ENCODE measurements at places on chromosomes 4 and X.

DNA sequence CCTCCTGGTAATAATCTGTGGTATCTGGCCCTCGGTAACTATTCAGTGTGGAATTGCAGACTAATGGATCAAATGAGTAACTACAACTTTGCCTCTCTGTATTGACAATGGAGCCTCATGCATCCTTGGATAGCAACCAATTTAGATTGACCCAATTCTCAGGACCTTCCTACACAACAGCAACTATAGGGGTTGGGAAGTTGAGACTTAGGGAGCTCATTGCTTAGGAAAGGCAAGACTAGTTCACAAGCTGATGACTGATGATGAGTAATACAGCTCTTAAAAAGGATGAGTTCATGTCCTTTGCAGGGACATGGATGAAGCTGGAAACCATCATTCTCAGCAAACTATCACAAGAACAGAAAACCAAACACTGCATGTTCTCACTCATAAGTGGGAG lies 47.5 kb upstream of the KLHL13 start:
- no peak for DNase-seq

DNA sequence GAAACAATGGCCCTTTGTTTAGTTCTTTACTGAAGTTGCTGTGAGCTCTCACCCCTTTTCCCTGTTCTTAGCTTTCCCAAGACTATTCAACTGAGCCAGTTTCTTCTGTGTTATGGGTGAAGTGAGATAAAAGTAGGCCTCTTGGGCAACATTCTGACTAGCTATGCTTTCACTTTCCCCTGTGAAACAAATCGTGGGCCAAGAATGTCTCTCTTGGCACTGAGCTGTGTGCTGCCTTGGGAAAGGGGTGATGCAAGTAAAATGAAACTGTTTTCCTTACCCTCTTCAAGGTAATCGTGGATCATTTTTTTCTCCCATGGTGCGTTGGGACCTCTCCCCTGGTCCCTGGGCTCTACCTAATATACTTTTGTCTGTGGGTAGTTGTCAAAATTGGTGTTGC lies 653.9 kb upstream of the MAGEB2 start:
- no peak for DNase-seq

DNA sequence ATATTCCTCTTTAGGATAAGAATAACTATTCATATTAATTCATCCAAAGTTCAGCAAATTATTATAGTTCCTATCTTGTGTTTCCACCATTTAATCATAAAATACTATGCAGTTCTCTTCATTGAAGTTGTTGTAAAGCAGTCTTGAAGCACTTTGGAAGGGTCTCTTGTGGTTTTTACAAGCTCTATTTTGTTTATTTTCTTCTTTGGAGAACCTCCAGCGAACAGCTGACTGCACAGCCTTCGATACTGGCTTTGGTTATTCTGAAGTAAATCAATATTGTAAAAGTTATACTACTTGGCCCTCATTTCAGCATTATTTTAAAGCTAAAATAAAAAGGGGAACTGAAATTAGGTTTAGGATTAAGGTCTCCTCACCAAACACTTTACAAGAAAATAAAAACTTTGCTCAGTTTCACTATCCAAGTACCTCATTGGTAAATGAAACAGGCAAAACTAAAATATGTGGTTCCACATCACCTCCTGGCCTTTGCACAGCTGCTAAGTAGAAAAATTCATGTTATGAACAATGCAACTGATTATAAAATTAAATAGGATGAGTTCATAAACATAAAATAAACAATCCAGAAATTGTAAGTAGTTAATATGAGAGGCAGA lies 1629.2 kb upstream of the ADGRL3 start:
- no peak for DNase-seq

DNA sequence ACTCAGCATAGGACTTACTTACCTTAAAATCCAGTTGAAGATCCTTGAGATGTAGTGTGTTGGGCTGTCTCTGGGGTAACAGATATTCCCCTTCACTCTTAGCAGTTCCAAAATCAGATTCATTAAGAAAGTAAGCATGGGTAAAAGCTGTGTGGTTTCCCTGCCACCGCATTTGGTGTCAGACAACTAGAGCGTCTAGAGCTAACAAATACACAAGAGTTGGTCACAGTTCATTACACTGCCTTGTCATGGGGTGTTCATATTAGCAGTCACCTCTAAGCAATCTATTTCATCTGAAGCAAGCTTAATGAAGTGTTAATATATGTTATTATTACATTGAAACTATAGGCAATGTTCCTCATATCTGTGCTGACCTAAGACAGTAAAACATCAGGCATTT lies 342.8 kb downstream of the PPARGC1A start:
- peak; percentile 88 for DNase-seq

DNA sequence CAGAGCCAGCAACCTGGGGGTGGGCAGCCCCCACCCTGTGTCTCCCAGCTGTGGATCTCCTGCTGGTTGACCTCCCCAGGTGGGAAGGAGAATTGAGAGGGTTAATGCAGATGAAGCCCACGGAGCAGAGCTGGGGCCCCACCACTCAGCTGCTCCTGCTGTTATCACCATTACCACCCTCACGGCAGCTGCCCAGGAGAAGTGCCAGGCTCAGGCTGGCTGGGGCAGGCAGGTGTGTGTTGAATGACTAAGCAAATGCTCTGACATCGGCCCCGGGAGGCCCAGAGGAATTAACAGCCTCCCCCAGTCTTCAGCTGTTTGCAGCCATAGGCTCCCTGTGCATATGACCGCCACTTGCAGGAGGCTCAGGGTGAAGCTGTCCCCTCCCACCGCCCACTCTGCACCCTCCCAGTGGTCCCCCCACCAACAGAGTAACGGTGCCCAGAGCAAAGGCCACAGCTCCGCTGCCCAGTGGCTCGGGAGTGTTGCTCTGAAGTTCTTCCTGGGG lies 133.8 kb downstream of the CPZ start:
- no peak for DNase-seq

GRCh38 chr4:168486912-168487281 lies 6.6 kb upstream of the DDX60L start:
- no peak for DNase-seq

- no peak for DNase-seq
Measured at GRCh38 chrX:108070891-108071290, 20.5 kb downstream of the PSMD10 start.

- DNase-seq = no peak
Measured at GRCh38 chr4:8538076-8538702, 42.0 kb upstream of the GPR78 start.

GRCh38 chr4:40173470-40173875 lies 23.4 kb upstream of the RHOH start:
- DNase-seq = no peak

DNA sequence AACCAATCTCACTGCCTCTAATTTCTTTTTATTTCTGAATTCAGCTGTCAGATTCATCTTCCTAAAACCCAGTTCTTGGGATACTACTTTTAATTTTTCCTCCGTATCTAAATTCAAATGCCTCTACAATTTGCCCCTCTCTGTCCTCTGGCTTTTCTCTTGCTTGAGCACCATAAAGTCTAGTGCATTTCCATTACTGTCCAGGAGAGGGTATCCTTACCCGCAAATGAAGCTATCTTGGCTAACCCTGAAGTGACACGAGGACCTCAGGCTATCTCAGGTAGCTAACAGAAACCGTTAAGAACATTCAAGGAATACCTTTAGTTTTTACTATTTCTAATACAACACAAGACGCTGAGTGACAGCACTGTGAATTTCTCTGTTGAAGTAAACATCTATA lies 49.4 kb upstream of the PRR32 start:
- peak; percentile 4 for DNase-seq

DNA sequence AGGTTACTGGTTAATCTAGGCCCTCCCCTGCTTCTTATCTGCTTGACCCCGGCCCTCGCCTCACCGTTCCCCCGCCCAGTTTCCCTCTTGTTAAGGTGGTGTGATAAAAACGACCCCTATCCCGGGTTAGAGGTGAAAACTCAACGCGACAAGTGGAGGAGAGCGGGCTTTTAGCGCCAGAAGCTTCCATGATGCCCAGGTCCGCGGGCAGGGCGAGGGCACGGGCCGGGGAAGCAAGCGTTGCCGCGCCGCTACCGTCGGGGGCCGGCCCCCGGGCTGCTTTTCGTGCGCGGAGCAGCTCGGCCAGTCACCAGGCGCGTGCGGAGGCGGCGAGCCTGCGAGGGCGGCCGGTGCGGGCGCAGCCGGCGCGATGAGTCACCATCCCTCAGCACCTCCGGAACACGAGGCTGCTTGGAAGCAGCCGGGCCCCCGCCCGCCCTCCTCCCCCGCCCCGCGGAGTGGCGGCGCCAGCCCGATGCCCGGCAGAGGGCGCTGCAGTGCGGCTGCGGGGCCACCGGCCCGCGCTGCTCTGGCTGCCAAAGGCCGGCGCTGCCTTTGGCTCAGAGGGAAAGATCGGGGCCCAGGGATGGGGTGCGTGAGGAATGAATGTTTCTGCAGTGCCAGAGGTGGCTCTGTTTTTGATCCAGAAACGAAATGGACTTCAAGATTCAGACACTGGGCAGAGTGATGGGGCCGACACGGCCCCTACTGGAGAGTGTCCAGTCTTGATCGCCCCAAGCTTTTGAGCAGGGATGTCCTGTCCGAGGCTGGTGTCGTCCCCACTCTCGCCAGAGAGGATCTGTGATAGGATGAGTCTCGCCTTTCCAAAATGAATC lies 107.8 kb downstream of the NHSL2 start:
- DNase-seq = peak; percentile 81

GRCh38 chr4:99879458-99879857 lies 14.8 kb downstream of the LAMTOR3 start:
- no peak for DNase-seq

GRCh38 chrX:17183566-17183965 lies 191.4 kb upstream of the NHS start:
- DNase-seq = no peak

Data from lung (tissue), 17 donors.